ENCODE measurements at places on chromosomes 6 and 20.

- no peak for DNase-seq
Observed at GRCh38 chr6:153405931-153406330, 274.8 kb upstream of the RGS17 start.

DNA sequence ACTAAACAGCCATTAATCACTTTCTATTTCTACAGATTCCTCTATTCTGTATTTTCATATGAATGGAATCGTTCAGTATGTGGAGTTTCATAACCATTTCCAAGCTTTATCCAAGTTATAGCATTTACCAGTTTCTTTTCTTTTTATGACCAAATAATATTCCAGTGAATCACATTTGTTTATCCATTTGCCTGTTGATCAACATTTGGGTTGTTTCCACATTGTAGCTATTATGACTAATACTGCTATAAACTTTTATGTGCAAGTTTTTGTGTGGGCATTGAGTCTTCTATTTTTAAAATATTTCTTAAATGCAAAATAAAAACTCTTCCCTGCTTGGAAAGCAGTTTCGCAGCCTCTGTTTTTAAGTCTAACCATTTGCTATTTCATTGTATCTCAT lies 336.4 kb upstream of the OPRM1 start:
- no peak for DNase-seq

DNA sequence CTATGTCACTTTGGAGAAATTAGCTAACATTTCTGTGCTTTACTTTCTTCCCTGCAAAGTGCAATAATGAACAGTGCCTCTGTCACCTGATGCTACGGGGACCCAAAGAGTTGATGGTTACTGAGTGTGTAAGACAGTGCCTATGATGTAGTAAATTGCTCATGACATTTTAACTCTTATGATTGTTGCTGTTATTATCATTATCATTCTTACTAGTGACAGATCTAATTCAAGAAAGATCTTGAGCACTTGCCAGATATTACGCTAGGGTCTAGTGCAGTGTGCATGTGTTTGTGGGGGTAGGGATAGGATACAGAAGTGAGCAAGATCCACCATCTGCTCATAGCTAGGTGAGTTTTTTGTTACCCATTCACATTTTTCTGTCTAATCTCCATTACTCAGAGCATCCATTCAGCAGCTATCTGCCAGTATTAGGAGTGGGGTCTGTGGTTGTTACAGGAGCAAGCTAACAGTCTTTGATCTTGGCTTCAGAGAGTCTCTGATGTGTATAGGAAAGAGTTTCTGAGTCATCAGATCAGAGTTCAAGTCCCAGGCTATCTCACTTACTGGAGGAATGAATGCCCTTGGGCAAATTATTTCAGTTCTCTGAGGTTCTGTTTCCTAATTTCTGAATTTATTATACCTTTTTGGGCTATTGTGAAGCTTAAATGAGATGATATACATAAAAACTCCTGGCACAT lies 33.1 kb upstream of the DAAM2 start:
- DNase-seq = no peak

- DNase-seq = no peak
Observed at GRCh38 chr20:19858466-19859371, 100.7 kb downstream of the RIN2 start.

DNA sequence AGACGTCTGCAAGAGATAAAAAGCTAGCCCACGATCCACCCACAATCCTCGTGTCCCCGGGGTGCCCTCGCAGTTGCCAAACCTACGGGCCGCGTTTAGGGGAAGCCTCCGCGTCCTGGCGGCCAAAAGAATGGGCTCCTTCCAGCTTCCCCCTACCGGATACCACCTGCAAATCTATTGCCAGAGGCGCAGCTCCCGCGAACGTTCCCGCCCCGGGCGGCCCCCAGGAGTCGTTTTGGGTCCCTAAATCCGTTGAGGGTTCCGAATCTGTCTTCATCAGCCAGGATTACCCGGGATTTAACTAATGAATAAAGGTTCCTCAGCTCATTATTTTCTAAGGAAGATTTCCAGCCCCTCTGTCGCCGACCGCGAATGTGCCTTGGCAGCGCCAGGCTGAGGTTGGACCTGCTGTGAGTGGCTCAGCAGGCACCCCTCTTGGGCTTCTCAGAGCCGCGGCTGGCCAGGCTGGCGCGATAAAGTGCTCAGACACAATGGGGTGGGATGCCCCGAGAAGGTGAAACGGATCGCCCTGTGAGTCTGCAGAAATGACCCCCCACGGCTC lies 2.8 kb upstream of the VSX1 start:
- no peak for DNase-seq

- no peak for DNase-seq
Observed at GRCh38 chr6:296151-297122, 4.2 kb downstream of the DUSP22 start.

- no peak for DNase-seq
Observed at GRCh38 chr20:38267901-38268514, 7.5 kb upstream of the KIAA1755 start.

GRCh38 chr6:105200133-105200730 lies 20.4 kb upstream of the POPDC3 start:
- no peak for DNase-seq

DNA sequence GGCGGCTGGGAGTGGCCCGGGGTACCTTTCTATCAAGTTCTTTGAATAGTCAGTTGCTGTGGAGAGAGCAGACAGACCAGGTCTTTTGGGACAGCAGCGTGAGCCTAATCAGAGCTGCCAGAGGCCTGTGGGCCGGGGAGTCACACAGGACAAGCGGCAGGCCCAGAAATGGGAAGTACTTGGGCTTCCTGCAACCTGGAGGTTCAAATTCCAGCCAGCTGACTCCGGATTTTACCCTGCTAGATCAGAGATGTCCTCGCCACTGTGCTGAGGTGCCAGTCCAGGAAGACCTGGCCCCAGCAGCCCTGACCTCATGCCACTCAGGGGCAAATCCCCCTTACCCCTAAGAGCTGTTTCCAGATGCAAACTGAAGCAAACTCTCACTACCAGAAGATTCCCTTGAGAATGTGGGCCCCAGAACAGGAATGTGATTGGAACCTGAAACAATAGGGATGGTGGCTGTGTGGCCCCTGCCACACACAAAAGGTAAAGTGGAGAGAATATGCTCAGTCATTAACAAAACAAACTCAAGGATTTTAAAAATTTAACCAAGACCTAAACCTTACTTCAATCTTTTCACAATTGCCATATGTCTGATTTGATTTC lies 9.7 kb downstream of the BEND3 start:
- no peak for DNase-seq

GRCh38 chr20:31594558-31595379 lies 10.3 kb upstream of the ID1 start:
- DNase-seq = no peak

GRCh38 chr6:12418946-12419345 lies 128.8 kb downstream of the EDN1 start:
- DNase-seq = no peak

GRCh38 chr20:24646321-24646720 lies 176.9 kb downstream of the SYNDIG1 start:
- no peak for DNase-seq

DNA sequence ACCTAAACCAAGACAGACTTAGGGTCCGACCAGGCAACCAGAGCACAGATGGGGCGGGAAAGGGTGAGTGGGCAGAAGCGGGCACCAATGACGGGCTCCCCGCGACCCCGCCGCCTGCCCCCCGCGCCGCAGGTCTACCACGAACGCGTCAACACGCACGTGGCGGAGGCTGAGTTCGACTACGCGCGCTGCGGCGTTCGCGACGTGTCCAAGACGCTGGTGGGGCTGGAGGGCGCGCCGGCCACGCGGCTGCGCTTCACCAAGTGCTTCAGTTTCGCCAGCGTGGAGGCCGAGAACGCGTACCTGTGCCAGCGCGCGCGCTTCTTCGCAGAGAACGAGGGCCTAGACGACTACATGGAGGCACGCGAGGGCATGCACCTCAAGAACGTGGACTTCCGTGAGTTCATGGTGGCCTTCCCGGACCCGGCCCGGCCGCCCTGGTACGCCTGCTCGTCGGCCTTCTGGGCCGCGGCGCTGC lies 5.1 kb downstream of the TMEM151B start:
- DNase-seq = no peak

DNA sequence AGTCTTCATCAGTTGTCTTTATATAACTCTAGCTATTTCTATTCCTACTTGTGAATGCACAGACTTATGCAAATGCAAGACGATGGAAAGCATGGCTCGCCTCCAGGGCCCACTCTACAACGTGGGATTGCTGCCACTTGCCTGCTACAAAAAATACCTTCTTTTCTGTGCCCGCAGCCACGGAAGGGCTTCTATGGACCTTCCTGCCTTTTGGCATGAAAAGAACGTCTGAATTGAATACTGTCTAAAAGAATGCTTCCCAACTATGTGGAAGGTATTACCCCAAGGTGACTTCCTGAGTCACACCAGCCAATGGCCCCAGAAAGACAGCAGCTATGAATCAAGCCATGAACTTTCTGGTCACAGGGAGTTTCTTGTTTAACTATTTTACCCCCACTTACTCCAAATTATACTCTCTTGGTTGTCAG lies 261.2 kb downstream of the HIVEP2 start:
- no peak for DNase-seq

- no peak for DNase-seq
Observed at GRCh38 chr6:109800771-109801170, 109.7 kb downstream of the FIG4 start.

DNA sequence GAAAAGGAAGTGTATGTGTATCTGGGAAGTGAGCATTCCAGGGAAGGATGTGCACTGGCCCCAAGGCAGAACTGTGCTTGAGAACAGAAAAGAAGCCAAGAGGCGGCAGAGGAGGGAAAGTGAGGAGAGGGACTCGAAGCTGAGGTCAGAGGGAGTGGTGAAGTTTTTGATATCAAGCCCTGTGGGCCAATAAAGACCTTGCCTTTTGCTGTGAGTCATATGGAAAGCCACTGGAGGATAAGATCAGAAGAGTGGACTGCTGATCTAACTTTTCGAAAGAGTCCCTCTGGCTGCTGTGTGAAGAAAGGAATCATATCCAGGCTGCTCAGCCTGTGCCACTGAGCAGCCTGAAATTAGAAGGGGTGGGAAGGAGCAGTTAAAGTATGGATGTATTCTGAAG lies 99.4 kb downstream of the EYA4 start:
- DNase-seq = peak; percentile 38
